Dorsolateral prefrontal cortex (tissue), 122 donors: ENCODE measurements at places on chromosomes 3 and 15.

GRCh38 chr3:42032693-42033349 is 58.3 kb upstream of the TRAK1 start:
- peak; percentile 40 for DNase-seq

GRCh38 chr3:177212278-177212610 is 15.0 kb upstream of the TBL1XR1 start:
- DNase-seq: no peak

GRCh38 chr3:196506687-196507086 is 3.1 kb upstream of the RNF168 start:
- no peak for DNase-seq

DNA sequence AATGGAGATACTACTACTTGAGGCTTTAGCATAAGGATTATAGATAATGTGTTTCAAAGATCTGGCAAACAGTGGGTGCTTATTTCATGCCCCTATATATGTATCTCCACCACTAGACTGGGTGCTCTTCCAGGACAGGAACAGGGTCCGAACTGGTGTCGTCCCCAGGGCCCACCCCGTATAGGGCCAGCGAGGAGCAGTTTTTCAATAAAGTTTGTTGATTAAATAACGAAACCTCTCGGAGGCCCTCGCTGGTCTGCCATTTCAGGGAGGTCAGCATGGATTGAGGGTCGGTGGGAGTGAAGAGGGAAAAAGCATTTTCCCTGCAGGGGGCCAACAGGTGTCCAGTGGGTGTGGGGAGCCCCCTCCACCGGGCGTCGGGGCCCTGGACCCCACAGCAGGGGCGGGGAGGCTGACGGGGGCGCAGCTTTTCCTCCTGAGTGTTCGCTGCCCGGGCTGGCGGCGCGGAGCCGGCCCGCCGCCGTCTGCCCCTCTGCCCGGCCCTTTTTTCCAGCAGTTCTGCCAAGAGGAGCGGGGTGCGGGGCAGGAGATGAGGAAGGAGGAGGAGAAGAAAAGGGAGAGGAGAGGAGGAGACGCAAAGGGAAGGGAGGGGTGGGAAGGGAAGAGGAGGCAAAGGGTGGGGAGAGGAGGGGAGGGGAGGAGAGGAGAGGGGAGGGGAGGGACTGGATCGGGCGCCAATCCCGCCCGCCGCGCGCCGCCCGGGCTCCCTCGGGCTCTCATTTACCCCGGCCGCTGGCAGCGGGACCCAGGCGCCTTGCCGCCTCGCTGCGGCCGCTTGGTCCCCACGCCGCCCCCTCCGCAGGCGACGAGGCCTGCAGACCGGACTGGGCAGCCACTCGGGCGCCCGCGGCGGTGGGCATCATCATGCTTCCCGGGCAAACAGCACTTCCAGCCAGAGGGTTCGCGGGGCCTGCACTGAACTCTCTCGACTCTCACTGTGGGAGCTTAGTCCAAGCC is 66.3 kb downstream of the ISG20 start:
- peak; percentile 40 for DNase-seq

- DNase-seq: no peak
Measured at GRCh38 chr3:156818273-156818651, 7.9 kb upstream of the LEKR1 start.

- DNase-seq: no peak
Measured at GRCh38 chr3:70094197-70094596, 94.7 kb downstream of the SAMMSON start.
